ENCODE measurements at places on chromosomes 12 and 14.

- no peak for DNase-seq
Measured at GRCh38 chr14:100105357-100106169, 40.3 kb downstream of the EVL start.

- DNase-seq = no peak
Measured at GRCh38 chr14:21917699-21918436, 244.2 kb upstream of the OR4E1 start.

DNA sequence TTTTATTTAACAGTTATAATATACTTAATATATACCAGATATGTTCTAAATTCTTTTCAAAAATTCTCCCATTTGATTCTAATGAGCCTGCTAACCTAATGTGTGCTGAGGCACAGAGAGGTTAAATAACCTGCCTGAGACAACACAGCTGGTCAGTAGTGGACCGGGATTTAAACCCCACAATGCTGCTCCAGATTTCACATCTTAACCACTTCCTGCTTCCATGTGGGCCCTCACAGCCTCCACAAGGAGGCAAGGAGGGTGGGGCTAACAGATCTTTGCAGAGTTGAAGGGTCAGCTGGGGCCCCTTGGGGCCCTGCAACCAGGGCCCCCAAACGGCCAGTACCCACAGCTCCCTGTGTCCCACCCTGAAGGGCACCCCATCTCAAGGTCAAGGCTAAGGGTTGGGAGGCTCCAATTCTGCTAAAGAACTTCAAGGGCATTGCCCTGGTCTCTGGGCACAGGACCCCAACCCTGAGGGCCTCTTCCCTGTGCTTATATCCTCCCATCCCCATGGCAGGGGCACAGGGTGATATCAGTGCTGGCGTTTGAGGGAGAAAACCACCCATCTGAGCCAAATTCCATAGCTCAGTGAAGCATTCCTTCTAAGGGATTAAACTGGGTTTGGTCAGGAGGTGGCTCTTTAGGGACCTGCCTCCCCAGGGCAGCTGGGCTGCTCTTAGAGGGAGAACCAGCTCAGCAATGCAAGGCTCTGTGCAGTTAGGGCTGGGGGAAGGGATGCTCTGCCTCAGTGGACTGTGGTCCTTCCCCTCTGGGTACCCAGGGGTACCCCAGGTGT, 2.2 kb downstream of the KRT80 start:
- no peak for DNase-seq

- no peak for DNase-seq
Measured at GRCh38 chr14:79011091-79011919, 841.1 kb downstream of the NRXN3 start.

GRCh38 chr12:49014547-49014946, 4.0 kb downstream of the PRKAG1 start:
- DNase-seq = no peak

DNA sequence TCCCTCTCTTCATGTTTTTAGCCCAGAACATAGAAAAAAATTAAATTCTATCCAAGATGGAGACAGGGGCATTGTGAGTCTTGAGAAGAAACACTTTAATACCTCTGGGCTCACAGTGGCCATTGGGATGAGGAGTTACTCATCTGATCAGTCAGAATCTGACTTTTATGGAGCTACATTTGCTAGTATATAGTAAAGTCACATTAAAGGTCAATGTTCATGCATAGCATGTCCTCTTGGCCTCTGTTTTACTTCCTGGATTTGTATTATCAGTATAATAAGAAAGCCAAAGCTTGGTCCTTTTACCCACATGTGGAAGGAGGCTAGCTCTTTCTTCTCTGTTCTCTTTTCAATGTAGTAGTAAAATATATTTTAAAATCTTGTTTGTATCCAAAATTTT, 93.6 kb upstream of the CNOT2 start:
- DNase-seq = no peak

GRCh38 chr12:87302126-87302745, 727.0 kb downstream of the C12orf50 start:
- no peak for DNase-seq

- DNase-seq = no peak
Measured at GRCh38 chr12:91339106-91339505, 156.5 kb upstream of the DCN start.

DNA sequence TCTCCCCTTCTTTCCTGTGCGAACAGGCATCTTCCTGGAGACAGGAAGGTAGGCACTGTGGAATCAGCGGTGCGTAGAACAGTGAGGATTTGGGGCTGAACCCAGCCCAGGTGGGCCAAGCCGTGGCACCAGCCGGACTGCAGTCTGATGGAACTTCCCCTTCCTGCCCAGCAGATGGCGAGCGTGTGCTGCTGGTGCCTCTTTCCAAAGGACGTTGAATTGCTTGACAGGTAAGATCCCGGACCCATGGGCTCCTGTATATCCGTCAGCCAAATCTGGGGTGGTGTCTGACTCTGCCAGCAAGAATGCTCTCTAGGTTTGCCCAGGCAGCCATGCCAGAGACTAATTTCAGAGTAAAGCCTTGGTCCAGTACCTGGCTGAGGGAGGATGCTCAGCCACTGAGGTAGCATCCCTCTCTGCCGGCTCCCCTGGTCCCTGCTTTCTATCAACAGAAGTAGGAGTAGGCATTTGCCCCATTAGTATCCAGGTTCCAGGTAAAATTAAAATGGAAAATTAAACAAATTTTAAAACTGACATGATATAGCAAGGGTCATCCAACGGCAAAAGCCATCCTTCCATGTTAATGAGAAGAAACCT, 21.1 kb upstream of the KCNA5 start:
- DNase-seq = no peak

- no peak for DNase-seq
Measured at GRCh38 chr14:50116966-50117365, 594 bp upstream of the VCPKMT start.

- DNase-seq = no peak
Measured at GRCh38 chr12:93733358-93733757, 56.2 kb downstream of the CRADD start.

DNA sequence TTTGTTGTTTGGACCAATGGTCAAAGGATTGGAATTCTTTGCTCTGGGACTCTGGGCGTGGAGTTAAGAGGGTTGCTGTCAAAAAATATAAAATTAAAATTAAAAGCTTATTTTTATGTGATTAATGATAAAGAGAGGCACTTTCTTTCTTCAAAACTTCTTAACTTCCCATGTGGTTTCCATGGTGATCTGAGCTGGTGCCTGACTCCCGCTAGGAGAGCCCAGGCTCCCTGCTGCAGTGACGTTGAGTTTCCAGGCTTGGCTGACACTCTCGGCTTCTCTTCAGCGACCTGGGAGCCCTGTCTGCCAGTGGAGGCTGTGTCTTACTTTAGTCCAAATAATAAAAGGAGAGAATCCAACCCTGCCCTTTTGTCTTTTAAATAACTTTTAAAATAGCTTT, 84.4 kb downstream of the GALC start:
- DNase-seq = no peak

DNA sequence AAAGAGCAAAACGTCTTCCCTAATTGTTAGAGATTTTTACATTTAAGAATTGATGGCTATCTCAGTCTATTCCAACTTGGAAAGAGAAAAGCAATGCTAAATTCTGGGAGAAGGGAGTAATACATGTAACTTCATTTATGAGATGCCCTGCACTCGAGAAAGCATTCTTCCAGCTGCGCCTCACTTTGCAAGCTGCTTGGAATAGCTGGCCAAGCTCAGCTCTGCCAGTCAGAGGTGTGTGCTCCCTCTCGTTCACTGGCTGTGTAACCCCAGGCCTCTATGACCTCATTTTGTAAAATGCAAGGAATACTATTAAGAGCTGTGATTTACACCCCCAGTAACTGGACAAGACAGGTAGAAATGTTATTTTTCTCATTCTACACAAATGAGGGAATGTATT, 79.1 kb downstream of the OTX2 start:
- DNase-seq = no peak

DNA sequence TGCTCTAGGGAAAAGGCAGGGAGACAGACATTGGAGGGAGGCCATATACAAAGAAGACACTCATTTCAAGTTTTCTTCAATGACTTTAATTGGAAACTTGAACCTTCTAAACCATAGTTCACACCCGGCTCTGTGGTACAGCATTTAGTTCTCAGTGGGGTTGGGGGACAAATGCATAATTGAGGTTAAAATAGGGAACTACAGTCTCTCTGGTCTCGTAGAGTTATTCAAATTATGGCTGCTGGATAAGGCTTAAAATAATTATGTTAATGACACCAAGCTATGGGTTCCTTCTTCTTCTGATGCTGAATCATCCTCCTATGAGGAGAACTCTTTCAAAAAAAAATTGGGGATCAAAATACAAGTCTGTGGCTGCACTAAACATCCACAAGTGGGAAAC, 3.8 kb upstream of the RPAP3 start:
- DNase-seq = no peak

DNA sequence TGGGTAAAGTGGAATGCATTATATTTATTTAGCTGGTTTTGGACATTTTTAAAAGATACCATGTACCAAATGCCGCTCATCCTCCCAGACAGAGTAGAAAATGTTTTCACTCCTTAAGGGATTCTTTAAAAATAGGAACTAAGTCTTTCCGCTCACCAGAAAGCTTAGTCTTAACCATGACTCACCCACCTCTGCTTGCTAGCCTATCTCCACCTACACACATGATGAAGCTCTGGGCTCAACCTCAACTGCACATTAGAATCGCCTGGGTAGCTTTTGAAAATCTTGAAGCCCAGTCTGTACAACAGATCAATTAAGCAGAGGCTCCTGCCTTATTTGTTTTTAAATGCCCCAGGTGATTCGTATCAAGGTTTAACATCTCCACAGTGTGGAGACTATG, 260.5 kb downstream of the NEDD1 start:
- no peak for DNase-seq

GRCh38 chr12:14537088-14537487, 30.6 kb downstream of the PLBD1 start:
- DNase-seq = no peak

- no peak for DNase-seq
Measured at GRCh38 chr12:57736741-57737466, 1.6 kb downstream of the AGAP2 start.

GRCh38 chr14:97411938-97412612, 614.9 kb downstream of the VRK1 start:
- DNase-seq = no peak

DNA sequence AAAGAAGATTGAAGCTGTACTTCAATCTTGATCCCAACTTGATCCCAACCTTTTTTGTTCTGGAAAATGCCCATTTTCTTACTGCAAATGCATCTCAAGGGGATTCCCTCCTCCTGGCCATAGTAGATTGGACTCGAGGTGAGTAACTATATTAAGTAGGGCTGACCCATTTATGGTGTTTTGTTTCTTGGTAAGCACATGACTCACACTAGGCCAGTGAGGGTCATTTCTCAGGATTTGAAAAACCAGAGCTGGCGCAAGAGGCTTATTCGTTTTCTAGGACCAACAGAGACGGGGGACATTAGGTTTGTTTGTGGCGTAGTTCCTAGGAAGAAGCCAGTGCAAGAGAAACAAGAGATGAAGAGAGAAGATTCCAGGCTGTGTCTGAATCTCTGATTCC, 51.4 kb downstream of the MRPL42 start:
- DNase-seq = no peak

DNA sequence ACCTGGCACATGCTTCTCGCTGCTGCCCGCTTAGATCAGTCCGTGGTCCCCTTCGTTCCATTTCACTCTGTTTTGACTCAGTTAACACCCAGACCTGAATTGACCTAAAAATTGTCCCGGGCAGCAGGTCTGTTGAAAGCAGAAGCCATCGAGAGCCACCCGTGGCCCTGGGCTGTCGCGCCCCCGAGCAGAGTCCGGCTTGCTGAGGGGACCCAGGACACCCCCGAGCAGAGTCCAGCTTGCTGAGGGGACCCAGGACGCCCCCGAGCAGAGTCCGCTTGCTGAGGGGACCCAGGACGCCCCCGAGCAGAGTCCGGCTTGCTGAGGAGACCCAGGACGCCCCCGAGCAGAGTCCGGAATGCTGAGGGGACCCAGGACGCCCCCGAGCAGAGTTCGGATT, 50.2 kb upstream of the GALNT9 start:
- no peak for DNase-seq

DNA sequence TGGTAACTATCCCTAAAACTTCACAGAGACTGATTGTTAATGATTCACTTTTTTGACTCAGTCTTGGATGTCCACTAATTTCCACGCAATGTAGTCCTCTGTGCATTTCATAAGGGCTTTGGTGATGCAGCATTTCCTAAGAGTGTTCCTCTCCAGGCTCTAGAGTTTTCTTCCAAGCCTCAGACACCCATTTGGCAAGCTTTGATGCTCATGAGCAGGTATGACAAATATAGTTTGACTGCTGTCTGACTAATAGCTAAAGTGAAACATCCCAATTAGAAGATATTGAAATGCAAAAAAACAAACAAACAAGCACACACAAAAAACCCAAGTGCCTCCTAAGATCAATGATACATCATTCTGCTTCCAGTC, 1.5 kb upstream of the VAMP1 start:
- no peak for DNase-seq

- no peak for DNase-seq
Measured at GRCh38 chr14:21626491-21627230, 8.1 kb downstream of the OR10G2 start.

DNA sequence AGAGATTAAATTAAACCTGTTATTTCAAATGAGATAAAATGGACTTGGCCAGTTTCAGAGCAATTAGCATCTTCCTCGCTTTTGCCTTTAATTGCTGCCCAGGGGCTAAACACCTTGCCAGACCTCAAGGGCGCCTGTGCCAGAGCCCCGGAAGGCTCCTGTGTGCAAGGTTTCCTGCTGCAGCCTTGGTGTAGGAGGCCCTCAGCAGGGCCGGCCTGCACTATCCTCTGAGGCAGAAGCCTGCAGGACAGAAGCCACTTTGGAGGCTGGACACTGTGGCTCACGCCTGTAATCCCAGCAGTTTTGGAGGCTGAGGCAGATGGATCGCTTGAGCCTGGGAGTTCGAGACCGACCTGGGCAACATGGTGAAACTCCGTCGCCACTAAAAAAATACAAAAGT, 150.4 kb downstream of the CALM1 start:
- no peak for DNase-seq

GRCh38 chr14:54632452-54632851, 65.5 kb downstream of the SAMD4A start:
- DNase-seq = no peak

GRCh38 chr12:94116191-94116590, 32.2 kb upstream of the PLXNC1 start:
- DNase-seq = no peak

DNA sequence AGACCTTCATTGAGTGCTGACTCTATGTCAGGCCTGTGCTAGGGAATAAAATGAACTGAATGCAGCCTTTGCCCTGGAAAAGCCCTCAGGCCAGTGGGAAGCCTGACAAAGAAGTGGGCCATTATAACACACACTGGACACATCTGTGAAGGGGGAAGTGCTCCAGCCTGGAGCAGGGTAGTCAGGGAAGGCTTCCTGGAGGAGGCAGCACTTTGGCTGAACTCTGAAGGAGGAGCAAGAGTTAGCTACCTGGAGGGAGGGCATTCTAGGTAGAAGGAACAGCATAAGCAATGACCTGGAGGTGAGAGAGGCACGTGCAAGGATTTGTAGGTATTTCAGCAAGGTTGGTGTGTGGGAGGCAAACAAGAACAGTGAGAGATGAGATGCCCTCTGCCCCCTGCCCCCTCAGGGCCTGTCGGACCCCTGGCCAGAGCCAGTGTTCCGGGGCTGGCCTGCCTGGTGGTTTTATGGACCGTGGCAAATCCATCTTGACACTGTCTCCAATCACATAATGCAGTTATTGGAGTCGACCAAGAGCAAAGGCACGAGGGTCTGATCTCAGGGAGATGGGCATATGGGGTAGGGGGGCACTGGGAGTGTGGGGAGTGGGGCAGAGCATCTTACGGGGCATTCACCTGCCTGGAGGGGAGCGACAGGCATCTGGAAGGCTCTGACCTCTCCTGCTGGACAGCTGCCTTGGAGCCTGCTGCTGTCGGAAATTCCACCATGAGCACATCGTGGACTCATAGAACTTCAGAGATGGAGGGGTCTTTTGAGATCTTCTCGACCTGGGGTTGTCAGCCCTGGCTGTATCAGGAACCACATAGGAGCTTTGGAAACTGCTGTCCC, 2.7 kb upstream of the FAM222A start:
- no peak for DNase-seq
